ENCODE measurements at places on chromosomes 13 and 19.

DNA sequence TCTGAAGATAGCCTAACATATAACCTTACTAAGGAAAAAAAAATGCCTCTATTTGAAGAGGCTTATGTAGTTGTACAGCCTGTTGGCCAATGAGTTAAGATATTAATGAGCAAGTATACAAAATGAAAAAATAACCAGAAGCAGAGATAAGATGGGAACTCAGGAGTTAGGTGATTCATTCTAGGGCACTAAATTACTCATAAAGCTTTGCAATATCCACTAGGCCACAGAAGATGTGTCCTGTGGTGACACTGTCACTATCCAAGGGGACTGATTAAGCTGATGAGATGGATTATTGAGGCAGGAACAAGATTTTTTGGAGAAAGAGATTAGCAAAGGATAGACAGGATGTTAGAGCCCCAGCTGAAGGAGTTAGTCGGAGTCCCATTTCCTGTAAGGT lies 99.6 kb downstream of the LIG4 start:
- no peak for DNase-seq

- DNase-seq: no peak
Observed at GRCh38 chr13:44151474-44151873, 222.2 kb upstream of the SERP2 start.

- DNase-seq: no peak
Observed at GRCh38 chr19:42197375-42197817, 20.1 kb downstream of the DEDD2 start.

DNA sequence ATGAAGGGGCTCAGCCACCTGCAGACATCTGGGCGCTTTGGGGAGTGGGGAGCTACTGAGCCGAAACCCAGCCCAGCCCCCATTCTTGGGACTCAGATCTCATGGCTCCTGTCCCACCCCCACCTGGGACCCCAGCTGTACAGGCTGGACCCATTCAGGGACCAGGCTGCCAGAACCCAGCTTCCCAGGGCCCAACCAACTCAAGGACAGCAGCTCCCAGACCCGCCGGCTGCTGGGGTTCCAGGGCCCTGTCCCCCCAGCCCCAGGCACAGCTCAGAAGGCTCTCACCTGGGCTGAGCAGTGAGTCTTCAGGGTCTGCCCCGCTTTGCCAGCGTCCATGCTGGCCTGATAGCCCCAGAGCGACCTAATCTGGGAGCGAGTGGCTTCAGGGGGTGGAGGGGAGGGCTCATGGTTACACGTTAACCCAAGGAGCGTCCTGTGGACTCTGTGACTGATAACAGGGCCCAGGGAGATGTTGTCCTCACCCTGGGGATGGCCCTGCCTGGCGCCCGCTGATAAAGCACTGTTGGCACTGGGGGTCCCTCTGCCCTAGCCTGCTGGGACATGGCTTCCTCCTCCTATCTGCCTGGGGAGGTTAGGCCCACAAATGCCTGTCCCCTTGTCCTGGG lies at the start of gene TMEM86B:
TMEM86B (minus strand) TSS at position 361 of the 629 bp plus-strand sequence; CDS start at position 339, 22 bp downstream.
- no peak for DNase-seq

GRCh38 chr13:113245849-113246796 lies 36.7 kb downstream of the CUL4A start:
- no peak for DNase-seq
